ENCODE measurements at places on chromosomes 3 and 15.

GRCh38 chr3:193827871-193828270 lies 234.9 kb downstream of the OPA1 start:
- DNase-seq, result no peak

DNA sequence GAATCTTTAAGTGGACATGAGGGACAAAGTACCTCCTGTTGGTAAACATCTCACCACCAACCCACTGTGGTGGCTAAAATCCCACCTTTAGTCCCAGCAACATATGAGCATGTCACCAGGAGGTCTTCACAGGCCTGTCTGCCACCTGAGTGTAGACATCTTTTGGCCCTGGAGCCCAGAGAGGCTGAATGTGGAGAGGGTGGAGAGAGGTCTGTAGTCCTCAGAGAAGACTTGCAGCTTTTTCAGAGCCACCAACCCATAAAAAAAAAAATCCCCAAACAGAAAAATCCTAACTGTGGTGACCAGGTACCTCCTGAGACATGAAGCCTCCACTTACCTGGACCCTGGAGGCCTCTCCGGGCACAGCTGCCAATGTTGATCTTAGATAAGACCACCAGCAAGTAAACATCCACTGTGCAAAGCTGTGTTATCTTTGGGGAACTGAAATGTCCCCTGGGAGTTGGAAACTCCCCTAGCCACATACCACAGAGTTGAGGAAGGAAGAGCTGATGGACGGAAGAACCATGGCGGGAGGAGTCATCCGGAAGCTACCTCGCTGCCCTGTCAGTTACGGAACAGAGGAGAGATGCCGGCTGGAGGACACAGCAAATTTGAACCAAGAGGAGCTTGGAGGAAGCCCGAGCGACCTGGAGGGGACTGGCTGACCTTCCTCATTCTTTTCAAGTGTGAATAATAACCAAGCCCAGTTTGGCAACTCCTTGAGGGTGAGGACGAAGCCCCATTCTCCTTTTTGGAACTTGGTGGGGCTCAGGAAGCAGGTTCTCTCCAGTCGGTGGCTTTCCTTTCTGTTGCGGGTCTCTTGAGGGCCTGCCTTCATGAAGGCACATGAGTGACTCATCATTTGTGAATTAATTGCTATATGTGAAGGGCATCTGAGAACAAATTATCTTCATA lies at the start of gene GHRL:
Gene GHRL, minus strand, starts transcription at position 443 of the 915 bp plus-strand sequence. CDS start 2,767 bp downstream, outside the sequence.
- no peak for DNase-seq

GRCh38 chr15:81071120-81071519 lies 63.0 kb upstream of the CFAP161 start:
- no peak for DNase-seq

- DNase-seq, result peak; percentile 17
Measured at GRCh38 chr3:119240101-119240590, 532 bp downstream of the B4GALT4 start.

- DNase-seq, result no peak
Measured at GRCh38 chr15:68985361-68985891, 29.1 kb upstream of the NOX5 start.

DNA sequence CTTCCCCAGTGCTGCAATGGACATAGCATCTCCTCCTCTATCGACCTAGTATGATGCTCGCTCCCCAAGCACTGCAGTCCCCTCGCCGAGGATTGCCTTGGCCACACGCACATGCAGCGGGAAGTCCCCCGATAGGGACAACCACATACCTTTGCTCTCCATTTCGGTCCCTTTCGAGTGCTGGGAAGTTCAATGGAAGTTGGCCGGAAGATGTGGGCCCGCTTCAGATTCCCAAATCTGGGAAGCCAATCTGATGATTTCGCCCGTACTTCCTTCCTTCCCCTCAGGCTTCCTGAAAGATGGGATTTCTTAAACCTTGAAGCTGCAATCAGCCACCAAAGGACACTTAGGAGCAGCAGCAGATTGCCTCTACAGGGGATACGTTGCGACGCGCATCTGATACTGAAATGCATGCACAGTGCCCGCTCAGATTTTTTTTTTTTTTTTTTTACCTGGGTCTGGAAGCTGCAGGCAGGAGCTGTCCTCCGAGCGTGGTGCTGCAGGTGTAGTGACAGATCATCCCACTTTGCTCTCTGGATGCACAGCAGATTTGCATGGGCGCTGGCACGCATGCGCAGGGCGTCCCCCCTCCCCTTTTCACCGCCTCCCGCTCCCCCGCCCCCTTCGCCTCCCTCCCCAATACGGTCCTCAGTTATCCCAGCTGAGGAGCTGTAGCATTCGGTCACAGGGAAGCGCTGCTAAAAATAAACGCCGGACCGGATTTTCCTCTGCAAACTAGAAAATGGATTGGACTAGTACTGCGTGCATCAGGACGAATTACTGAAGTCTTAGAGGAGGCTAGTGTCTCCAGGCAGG lies at the start of gene FGF12:
Gene FGF12, minus strand, starts transcription at position 510 of the 816 bp plus-strand sequence.
- DNase-seq, result peak; percentile 56

- no peak for DNase-seq
Measured at GRCh38 chr3:170320461-170321121, 36.9 kb upstream of the SKIL start.

Data from HTR-8/SVneo (cell line).